ENCODE measurements at places on chromosomes 1 and 21. TPM values are rescaled to one million over a fixed set of nuclear protein-coding genes. Genes with fewer than 3 reads are reported as not detected.

The GNAT2 gene
- total RNA-seq: 0.14 TPM

- DNase-seq: no peak
Measured at GRCh38 chr21:37571442-37571841, 204.9 kb downstream of the DYRK1A start.

GRCh38 chr1:62109124-62109523 lies 85.5 kb upstream of the L1TD1 start:
- no peak for DNase-seq

The HRNR gene
- total RNA-seq: not detected

The RNPC3 gene
- total RNA-seq: 16.4 TPM

DNA sequence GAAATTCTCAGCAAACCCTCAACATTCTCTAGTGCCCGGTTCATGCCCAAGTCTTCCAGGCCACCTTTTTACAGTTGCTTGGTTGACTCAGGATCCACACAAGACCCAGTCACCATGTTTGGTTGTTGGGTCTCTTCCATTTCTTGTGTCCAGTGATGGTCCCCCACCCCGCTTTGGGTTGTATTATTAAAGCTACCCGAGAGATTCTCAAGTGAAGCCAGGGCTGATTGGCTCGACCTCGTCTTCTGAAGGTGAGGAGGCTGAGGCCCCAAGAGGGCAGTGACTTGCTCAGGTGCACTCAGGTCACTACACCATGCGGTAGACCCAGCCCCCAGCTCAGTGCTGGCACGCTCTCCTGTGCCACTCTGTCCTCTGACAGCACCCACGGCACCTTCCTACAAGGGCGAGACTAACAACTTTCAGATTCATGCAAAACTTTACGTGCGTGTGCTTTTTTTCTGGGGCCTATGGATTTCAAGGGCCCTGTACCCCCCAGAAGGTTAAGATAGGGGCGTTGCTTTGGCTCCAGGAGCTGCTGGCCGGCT lies 50.3 kb downstream of the CAPN9 start:
- no peak for DNase-seq

GRCh38 chr1:244296447-244296846 lies 155.3 kb downstream of the ADSS2 start:
- DNase-seq: no peak

DNA sequence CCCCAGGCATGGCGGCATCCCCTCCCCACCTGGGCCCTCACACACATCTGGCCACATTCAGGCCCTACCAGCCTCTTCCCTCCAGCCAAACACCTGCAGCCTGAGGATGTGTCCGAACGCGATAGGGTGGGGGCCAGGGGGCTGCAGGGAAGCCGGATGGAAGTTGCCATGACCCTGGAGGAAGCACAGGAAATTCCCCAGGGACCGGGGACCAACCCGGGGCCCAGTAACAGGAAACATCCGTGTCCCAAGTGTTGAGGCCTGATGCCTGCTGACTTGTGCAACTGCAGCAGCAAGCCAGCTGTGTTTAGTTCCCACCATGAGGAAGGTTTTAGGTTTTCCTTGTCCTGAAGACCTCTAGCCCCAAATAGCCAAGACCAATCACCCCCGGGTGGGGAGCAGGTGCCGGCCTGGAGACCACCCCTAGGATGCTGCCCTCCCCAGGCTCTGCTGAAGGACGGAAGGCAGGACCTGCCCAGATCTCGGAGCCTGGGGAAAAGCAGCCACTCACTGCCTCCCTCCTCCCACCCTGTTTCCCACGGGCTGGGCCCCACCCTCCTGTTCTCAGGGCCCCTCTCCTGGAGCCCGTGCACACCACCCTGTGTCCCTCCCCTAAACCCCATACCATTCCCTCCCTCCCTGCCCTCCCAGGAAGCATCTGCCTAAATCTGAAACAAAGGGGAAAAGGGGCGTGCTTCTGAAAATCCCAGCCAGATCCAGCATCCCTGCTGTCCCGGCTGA lies 29.8 kb downstream of the MEGF6 start:
- no peak for DNase-seq

The SAMD11 gene
- total RNA-seq: 2.3 TPM
